Fibroblast of skin of left quadriceps (primary cell): ENCODE measurements at places on chromosomes 1 and 21.

- DNase-seq: peak; percentile 34
Measured at GRCh38 chr1:20124456-20125057, 5.2 kb upstream of the PLA2G2D start.

- no peak for DNase-seq
Measured at GRCh38 chr21:37673801-37674575, 242.3 kb downstream of the KCNJ6 start.

DNA sequence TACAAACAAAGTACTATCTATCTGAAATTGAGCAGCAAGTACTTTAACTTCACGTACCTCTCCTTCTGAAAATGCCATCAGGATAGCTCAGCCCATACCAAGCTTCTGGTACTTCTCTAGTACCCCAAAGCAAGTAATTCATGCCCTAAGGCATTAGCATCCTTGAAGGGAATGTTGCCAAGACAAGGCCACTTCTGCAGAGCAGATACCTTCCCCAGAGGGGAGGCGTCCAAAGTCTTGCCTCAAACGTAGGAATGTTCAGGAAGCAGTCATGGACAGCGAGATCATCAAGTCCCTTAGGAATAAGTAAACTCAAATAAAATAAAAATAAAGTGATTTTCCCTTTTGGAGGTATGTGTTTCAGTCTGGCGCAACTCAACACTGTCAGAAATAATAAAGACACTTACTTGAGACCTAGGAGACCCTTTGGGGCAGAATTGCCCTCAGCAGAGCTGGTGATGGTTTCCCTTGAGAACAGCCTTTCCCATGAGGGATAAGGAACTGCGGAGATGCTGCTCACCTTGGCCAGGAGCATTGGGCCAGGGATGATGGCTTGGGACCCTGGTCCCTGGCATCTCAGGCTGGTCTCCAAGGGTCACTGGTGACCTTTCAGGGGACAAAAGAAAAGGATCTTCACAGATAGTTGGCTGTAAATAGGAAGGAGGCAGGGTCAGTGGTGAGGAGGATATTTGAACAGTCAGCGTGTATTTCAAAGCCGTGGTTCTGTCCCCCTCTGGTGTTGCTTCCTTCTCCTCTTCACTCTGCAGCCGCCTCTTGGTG is 522.9 kb downstream of the KIF26B start:
- DNase-seq: peak; percentile 32

DNA sequence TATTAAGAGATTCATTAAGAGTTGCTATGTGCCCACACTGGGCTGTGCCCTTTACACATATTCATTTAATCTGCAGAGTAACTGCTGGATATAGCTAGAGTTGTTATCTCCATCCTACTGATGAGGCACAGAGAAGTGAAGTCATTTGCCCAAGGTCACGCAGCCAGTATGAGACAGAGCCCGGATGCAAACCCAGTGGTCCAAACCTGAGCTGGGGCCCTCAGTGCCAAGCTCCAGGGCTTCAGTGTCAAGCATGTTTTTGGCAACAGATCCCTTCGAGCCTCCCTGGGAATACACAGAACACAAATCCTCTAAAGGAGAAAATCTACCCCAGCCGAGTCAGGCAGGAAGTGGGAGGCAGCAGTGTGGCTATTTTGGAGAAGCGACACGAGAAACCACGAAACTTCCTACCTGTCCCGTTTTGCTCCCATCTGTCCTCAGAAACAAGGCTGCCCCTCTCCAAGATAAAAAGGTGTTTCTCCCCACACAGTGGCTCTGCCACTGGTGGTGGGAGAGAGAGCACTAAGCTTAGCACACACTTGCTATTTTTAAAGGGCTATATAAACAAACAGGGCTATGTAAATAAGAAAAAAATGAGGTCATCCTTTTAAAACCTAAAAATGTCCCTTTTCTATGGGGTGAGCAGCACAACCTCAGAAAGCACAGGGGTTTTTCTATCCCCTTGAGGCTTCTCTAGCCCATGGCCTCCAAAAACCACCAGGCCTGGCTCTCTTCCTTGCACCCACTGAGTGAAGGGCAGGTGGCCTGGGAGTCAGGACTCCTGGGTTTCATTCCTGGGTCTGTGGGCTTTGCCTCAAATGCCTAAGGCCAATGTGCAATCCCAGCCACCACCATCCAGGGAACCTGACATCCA is 138.6 kb upstream of the EDN2 start:
- no peak for DNase-seq

GRCh38 chr1:44015206-44015605 is 16.1 kb downstream of the SLC6A9 start:
- DNase-seq: no peak

DNA sequence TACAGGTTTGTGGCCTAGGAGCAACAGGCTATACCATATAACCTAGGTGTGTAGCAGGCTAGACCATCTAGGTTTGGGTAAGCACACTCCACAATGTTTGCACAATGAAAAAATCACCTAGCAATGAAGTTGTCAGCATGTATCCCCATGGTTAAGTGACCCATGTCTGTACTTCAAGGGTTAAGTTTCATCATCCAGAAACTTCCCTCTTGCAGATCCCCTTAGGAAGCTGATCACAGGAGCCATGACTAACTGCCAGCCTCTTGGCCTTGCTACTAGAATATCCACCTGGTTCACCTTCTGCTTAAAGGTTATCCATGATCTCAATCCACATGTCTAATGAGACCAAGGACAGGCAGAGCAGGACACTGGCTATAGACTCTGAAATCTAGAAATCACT is 3.5 kb upstream of the UBXN10 start:
- no peak for DNase-seq

DNA sequence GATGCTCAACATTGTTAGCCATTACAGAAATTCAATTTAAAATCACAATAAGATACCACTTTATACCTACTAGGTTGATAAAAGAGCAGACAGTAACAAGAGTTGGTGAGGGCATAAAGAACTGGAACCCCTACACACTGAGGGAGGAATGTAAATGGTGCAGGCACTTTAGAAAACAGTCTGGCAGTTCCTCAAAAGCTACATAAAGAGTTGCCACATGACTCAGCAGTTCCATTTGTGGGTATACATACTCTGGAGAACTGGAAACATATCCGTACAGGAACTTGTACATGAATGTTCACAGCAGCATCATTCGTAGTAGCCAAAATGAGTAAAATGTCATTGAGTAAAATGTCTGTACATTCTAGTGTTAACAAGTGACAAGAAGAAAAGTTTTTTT is 17.0 kb downstream of the NSL1 start:
- DNase-seq: no peak

DNA sequence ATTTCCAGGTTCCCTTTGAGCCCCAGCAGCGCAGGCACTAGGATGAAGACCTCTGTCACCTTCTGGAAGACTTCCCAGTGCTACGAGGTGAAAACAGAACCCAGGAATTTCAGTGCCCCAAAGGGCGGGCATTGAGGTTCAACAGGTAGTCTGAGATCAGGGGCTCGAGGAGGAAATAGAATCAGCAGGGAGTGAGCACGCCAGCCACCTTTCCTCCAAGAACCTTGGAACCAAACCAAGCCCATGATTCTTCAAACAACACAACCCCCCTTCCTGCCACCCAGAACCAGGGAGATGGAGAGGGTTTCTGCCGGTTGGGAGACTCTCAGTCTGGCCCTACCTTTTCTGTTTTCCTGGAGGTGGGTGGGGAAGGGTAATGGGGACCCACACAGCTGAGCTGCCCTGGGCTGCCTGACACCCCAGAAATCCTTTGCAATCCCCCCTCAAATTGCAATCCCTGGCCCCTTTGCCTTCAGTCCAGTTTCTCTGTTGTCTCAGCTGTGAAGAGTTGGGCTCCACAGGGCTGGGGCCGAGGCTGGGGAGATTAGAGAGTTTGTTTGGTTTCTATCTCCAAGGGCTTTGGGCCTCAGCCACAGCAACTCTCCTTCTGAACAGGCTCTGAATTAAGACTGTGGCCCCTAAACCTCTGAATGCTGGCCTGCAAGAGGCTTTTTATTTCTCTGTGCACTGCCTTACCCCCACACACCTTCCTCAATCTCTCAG is 11.9 kb downstream of the SLC41A1 start:
- DNase-seq: no peak

- no peak for DNase-seq
Measured at GRCh38 chr21:45269861-45270260, 17.8 kb downstream of the POFUT2 start.

DNA sequence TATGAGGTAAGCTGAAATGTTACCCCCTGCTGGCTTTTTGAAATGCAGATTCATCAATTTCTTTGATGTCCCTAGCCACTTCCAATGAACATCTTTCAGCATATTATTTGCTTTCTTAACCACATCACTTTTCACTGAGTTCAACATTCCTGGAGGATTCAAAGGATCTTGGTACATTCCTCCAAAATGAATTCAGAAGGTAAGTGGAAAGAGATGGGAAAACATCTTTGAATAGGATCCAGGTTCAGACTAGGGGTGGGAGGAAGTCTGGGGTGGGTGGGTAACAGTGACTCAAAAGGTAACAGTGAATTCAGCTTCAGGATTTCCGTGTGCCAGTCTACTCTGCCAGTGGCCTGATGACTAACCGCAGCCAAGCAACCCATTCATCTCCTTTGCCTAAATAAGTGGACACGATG is 180.7 kb downstream of the ZC3H11B start:
- no peak for DNase-seq

- no peak for DNase-seq
Measured at GRCh38 chr1:208002672-208003071, 91.7 kb upstream of the CD34 start.

DNA sequence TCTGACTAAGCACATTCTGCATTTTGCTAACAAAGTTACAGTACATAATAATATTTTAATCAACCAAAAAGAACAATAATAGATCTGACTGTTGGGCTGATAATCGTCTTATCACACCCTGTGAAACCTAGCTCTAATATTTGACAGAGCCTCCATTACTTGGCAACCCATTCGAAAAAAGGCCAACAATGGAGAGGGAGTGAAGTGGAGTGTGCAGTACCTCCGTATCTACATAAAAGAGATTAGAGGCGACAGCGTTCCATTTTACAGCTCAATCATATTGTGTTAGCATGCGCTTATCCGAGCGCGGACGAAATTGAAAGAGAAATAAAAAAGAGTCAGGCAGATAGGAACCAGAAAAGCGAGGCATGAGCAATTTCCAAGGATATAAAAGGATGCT is 137.3 kb upstream of the USH2A start:
- no peak for DNase-seq

- DNase-seq: no peak
Measured at GRCh38 chr1:227035316-227035715, 95.2 kb downstream of the COQ8A start.

DNA sequence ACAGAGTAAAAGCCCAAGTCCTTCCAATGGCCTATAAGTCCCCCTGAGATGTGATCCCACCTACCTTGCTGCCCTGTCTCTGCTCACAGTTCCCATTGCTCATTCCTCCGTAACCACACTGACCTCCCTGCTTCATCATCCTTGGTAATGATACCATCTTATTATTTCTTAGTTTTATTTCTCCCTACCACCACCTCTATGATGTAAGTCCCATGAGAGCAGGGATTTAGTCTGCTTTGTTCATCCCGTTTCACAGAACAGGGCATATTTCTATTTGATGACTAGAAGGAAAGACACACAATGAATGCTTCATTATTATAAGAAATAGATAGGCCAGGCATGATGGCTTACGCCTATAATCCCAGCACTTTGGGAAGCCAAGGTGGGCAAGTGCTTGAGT is 22.5 kb downstream of the NIBAN1 start:
- no peak for DNase-seq

- no peak for DNase-seq
Measured at GRCh38 chr21:22288885-22289499, 1290.8 kb downstream of the NCAM2 start.
